ENCODE measurements at places on chromosomes 6 and 20.

DNA sequence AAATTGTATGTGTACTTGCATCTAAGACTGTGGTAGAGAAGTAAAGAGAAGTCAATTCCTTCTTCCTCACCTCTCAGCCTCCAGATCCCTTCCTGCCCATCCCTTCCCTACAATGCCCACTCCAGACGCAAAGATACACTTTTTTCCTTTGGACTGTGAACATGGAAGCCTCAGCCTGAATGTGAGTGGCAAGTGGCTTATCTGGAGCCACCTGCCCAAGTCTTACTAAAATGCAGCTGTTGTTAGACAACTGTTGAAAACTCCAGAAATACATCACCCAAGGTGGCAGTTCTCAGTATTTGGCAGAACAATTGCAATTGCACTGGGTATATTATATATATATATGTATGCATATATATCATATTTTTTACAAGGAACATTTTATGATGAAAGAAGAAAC is 7.5 kb downstream of the VGLL2 start:
- no peak overlapping the region for H3K27ac ChIP-seq
- no peaks in the 10 kb centered on the region for H3K36me3 ChIP-seq
- H3K4me3 ChIP-seq = no peak overlapping the region
- DNase-seq = no peak
- peaks cover 83% of the 10 kb centered on the region for H3K27me3 ChIP-seq
- H3K4me1 ChIP-seq = peaks cover 13% of the 10 kb centered on the region

- no peaks in the 10 kb centered on the region for H3K27me3 ChIP-seq
- no peak overlapping the region for H3K4me3 ChIP-seq
- H3K36me3 ChIP-seq = peaks cover 60% of the 10 kb centered on the region
Measured at GRCh38 chr20:2865630-2866029, 7.7 kb upstream of the PTPRA start.

- H3K27ac ChIP-seq = peak overlapping the region; percentile 34
- no peak for DNase-seq
- no peaks in the 10 kb centered on the region for H3K36me3 ChIP-seq
- no peaks in the 10 kb centered on the region for H3K27me3 ChIP-seq
- no peak overlapping the region for H3K4me3 ChIP-seq
Measured at GRCh38 chr20:46928580-46929132, 34.0 kb downstream of the EYA2 start.

GRCh38 chr6:11960909-11961779 is 51.0 kb upstream of the HIVEP1 start:
- no peak overlapping the region for H3K4me3 ChIP-seq
- H3K27ac ChIP-seq = no peak overlapping the region
- H3K27me3 ChIP-seq = no peaks in the 10 kb centered on the region

- no peak overlapping the region for H3K4me3 ChIP-seq
- H3K36me3 ChIP-seq = no peaks in the 10 kb centered on the region
- H3K27ac ChIP-seq = no peak overlapping the region
- no peaks in the 10 kb centered on the region for H3K4me1 ChIP-seq
- H3K27me3 ChIP-seq = no peaks in the 10 kb centered on the region
Measured at GRCh38 chr6:49506569-49507111, 6.9 kb downstream of the GLYATL3 start.

DNA sequence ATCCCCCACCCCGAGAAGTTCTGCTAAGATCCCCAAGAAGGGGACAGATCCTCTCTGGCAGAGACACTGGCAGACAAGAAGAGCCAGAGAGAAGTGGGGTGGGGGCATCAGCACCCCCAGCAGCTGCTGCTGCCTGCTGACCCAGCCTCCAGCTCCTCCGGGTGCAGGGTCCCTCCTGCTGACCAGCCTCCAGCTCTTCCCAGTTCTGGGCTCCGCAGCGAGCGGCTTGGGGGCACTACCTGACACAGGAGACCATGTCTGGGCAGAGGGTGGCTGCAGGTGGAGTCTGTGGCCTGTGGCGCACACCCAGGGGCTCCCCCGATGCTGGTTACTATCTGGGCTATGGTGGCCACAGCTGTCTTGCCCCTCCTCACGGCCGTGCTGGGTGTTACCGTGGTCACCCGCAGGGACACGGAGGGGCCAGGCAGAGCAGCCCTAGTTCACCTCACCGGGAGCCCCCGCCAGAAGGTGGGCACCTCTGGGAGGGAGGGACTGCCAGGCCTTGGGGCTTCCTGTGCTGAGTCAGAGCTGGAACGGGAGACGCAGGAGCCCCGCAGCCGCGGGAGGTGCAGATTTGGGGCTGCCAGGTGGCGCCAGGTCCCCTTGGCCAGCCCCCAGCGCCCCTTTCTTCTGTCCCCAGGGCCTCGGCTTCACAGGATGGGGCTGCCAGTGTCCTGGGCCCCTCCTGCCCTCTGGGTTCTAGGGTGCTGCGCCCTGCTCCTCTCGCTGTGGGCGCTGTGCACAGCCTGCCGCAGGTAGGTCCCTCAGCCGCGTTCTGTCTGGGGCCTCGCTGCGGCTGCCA is 630 bp downstream of the LIME1 start:
- peak overlapping the region; percentile 53 for H3K4me3 ChIP-seq
- peaks cover 53% of the 10 kb centered on the region for H3K4me1 ChIP-seq
- no peak for DNase-seq

- H3K4me3 ChIP-seq = no peak overlapping the region
- no peaks in the 10 kb centered on the region for H3K4me1 ChIP-seq
- no peak overlapping the region for H3K27ac ChIP-seq
Measured at GRCh38 chr6:77686931-77687330, 34.1 kb downstream of the MEI4 start.

GRCh38 chr20:6468423-6469116 is 298.9 kb upstream of the BMP2 start:
- no peak overlapping the region for H3K4me3 ChIP-seq
- no peak for DNase-seq
- no peaks in the 10 kb centered on the region for H3K4me1 ChIP-seq
- no peak overlapping the region for H3K27ac ChIP-seq

GRCh38 chr6:110613356-110613755 is 136.9 kb upstream of the SLC22A16 start:
- H3K36me3 ChIP-seq = peaks cover 20% of the 10 kb centered on the region
- no peak overlapping the region for H3K4me3 ChIP-seq
- no peaks in the 10 kb centered on the region for H3K4me1 ChIP-seq
- H3K27ac ChIP-seq = no peak overlapping the region

DNA sequence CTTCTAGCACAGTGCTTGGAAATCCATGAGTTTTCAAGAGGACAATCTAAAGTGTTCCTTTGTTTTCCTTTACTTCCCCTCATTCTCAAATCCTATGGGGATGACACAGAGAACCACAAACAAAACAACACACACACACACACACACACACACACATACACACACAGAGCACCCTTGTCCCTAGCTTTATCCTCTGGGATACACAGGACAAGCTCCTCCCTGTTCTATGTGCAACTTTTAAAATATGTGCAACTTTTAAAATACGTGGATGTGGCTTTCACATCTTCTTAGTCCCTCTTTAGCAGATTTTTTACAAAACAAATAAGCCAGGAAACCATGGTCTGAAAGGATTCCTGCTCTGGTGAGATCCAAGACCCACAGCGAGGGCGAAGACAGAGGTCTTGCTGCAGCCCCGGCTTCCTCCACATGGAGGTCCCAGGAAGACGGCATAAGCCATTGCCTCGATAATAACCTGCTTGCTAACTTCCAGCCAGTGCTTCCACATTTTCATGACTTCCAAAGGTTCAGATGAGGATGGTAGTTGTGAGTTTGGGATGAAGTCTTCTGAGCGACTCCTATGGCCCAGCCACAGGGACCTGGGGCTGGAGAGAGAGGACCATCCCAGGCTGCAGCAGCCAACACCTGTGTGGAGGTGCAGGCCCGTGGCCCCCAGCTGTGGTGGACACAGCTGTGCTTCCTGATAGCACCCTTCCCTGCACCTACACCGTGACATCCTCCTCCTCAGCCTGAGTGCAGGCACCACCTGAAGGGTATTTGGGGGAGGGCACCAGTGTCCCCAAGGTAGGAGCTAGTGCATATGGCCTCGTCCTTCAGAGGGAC is 62.8 kb upstream of the CD93 start:
- peaks cover 75% of the 10 kb centered on the region for H3K4me1 ChIP-seq
- DNase-seq = peak; percentile 46
- peak overlapping the region; percentile 73 for H3K27ac ChIP-seq
- H3K36me3 ChIP-seq = no peaks in the 10 kb centered on the region
- H3K4me3 ChIP-seq = no peak overlapping the region
- no peaks in the 10 kb centered on the region for H3K27me3 ChIP-seq

DNA sequence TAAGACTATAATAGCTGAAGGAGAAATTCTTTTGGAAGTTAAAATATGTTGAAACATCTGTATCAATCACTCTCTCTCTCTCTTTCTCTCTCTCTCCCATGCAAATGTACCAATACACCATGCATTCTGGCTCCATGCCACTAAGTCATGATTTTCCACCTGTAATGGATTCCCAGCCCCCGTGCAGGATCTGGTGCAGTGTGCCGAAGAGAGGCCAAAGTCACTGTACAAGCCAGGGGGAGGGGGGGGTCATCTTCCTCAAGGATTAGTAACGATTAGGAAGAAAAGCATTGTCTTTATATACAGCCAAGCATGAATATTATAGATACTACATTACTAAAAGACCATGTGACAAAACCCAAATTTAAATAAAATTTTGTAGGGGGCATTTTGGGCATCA is 725.1 kb downstream of the KIF16B start:
- H3K36me3 ChIP-seq = no peaks in the 10 kb centered on the region
- no peak for DNase-seq
- no peaks in the 10 kb centered on the region for H3K4me1 ChIP-seq
- H3K27me3 ChIP-seq = no peaks in the 10 kb centered on the region
- H3K4me3 ChIP-seq = no peak overlapping the region
- no peak overlapping the region for H3K27ac ChIP-seq

- peaks cover 6% of the 10 kb centered on the region for H3K4me1 ChIP-seq
- no peaks in the 10 kb centered on the region for H3K36me3 ChIP-seq
- H3K4me3 ChIP-seq = no peak overlapping the region
- peaks cover 3% of the 10 kb centered on the region for H3K27me3 ChIP-seq
- no peak for DNase-seq
Measured at GRCh38 chr20:5033566-5033965, 32.3 kb upstream of the SLC23A2 start.

DNA sequence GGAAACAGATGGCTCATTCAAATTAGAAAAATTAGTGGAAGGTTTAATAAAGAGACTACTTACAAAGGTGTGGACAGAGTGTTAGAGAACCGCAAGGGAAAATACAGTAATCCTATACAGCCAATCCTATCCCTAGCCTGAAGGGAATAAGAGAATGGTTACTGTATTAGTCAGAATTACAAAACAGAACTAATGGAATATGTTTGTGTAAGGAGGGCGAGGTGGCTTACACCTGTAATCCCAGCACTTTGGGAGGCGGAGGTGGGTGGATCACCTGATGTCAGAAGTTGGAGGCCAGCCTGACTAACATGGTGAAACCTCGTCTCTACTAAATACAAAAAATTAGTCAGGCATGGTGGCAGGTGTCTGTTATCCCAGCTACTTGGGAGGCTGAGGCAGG is 16.3 kb upstream of the TRPC4AP start:
- no peak overlapping the region for H3K4me3 ChIP-seq
- H3K27me3 ChIP-seq = no peaks in the 10 kb centered on the region
- peaks cover 6% of the 10 kb centered on the region for H3K36me3 ChIP-seq
- H3K27ac ChIP-seq = no peak overlapping the region
- no peak for DNase-seq

DNA sequence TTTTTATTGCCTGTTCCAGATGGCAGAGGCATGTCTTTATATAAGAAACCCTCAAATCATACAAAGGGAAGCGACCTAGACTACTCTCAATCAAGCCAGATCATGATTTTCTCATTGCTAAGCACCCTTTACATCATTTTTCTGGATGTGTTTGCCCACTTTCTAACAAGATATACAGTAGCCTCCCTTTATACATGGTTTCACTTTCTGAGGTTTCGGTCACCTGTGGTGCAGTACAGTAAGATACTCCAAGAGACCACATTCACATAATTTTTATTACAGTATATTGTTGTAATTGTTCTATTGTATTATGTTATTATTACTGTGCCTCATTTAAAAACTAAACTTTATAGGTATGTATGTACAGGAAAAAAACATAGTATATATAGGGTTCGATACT is 23.6 kb downstream of the TOMM6 start:
- H3K4me3 ChIP-seq = no peak overlapping the region
- no peaks in the 10 kb centered on the region for H3K27me3 ChIP-seq
- no peak overlapping the region for H3K27ac ChIP-seq
- DNase-seq = no peak
- H3K4me1 ChIP-seq = no peaks in the 10 kb centered on the region

DNA sequence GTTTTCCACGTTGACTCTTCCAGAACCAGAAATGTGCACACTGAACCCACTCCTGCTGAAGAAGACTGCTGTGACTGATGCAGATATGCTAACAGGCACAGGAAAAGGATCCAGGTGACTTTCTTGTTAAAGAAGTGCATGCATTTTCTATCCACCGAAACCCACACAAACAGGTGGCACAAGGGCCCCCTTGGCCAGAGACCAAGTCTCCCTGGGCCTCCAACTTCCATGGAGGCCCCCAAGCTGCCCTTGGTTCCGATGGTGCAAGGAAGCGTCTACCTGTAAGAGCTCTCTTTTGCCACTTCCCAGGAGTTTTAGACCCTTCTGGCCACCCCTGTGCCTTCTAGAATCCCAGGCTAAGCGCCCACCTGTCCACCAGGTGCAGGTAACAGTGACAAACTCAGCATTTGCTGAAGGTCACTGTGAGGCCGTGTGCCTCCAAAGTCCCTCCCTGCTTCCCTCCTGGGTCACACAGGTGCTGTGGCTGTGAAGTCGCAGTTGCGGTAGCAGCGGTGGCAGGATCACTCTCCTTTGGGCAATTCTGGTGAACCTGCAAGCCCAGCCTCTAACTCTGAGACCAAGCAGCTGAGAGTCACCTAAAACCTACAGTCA is 134.8 kb downstream of the PXDC1 start:
- H3K36me3 ChIP-seq = no peaks in the 10 kb centered on the region
- H3K4me3 ChIP-seq = no peak overlapping the region
- H3K27ac ChIP-seq = no peak overlapping the region
- peaks cover 9% of the 10 kb centered on the region for H3K4me1 ChIP-seq
- no peak for DNase-seq

GRCh38 chr6:154882107-154882506 is 113.0 kb upstream of the TIAM2 start:
- no peak for DNase-seq
- no peaks in the 10 kb centered on the region for H3K36me3 ChIP-seq
- H3K27me3 ChIP-seq = no peaks in the 10 kb centered on the region
- no peak overlapping the region for H3K4me3 ChIP-seq
- peaks cover 8% of the 10 kb centered on the region for H3K4me1 ChIP-seq

DNA sequence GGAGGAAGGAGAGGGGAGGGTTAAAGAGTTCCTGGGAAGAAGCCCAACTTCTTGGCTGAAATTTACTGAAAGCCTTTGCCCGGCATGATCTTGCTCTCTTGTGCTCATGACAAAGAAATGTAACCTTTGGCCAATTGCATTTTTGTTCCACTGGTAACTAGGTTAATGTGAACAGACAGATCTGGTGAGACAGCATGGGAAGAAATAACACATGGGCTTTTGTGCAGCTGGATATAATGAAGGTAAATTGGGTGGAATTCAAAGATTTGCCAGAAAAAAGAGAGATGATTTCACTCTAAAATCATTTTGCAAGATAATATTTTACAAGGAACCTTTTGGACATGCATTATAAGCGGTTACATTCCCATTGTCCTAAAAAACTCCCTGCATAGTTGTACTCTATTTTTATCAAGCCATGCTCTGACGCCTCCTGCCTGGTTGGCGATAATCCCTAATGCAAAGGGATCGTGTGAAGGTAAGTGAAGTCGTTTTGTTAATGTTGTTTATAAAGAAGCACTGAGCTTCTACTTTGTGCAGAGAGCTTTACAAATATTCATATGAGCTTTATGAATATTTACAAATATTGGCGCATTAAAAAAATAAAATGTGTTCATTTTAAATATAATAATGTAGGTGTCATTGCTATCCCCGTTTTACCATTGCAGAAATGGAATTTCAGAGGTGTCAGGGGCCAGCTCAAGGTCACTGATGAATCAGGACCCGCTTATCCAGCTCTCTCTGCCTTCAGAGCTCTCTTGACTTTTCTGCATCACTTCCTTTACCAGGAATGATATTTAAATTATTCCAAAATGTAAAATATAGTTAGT is 161.3 kb upstream of the AGPAT4 start:
- no peaks in the 10 kb centered on the region for H3K36me3 ChIP-seq
- peak overlapping the region; percentile 65 for H3K27ac ChIP-seq
- no peaks in the 10 kb centered on the region for H3K27me3 ChIP-seq
- DNase-seq = no peak
